T follicular helper cell (primary cell): ENCODE measurements at places on chromosomes 5 and 9.

DNA sequence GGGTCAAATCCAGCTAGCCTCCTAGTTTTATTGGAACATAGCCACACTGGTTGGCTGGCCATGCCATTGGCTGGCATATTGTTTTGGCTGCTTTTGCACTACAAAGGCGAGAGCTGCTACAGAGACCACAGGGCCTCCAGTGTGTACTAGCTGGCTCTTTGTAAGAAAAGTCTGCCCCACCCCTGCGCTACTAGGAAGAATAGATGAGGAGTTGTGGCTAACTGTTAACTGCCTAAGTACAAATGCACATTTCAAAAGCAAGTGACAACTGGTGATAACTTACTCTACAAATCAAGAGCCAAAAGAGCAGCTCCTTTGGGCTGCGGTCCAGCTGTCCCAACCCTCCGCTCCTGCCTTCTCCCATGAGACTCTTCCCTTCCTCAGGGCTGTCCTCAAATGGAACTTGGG is 63.9 kb downstream of the SERINC5 start:
- DNase-seq, result peak; percentile 35

- DNase-seq, result no peak
Measured at GRCh38 chr9:17063535-17064135, 71.2 kb upstream of the CNTLN start.

- DNase-seq, result no peak
Measured at GRCh38 chr5:177983763-177984583, 12.1 kb downstream of the PROP1 start.

GRCh38 chr5:150670948-150671310 is 9.9 kb downstream of the MYOZ3 start:
- no peak for DNase-seq

DNA sequence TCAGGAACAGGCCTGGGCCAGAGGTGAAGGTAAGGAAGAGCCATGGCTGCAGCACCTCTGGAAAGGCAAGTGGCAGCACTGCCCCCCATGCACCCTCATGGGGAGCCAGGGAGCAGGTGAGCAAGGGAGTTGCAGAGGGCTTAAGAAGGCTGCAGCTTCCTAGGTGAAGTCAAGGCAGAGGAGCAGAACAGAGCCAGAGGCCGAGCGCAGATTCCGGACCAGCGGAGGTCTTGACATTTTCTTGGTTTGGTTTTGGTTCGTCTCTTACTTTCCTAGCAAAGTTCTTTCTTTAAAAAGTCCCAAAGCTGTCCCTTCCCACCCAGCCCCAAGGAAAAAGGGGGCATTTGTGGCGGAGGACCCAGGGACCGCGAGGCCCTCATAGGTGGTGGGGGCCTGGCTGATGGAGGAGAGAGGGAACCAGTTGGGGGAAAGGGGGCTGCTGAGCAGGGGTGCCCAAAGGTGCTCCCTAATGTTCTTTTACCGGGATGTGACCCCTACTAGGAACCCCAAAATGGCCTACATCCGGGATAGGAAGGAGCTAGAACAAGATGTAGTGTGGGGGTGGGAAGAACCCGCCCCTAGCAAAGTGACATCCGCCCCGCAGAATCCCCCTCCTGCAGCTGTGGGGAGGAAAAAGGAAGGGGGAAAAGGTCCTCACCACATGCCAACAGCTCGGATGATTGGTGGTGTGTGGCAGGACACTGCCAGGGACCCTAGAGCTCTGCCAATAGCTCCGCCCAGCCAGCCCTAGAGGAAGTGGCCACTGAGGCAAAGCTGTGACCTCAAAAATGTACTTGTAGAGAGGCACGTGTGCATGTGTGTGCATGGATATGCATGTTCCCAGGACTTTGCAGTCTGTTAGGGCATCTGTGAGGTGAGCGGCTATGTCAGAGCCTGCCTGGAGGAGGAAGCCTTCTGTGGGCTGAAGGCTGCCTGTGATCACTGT is 914 bp upstream of the CD72 start:
- DNase-seq, result no peak

DNA sequence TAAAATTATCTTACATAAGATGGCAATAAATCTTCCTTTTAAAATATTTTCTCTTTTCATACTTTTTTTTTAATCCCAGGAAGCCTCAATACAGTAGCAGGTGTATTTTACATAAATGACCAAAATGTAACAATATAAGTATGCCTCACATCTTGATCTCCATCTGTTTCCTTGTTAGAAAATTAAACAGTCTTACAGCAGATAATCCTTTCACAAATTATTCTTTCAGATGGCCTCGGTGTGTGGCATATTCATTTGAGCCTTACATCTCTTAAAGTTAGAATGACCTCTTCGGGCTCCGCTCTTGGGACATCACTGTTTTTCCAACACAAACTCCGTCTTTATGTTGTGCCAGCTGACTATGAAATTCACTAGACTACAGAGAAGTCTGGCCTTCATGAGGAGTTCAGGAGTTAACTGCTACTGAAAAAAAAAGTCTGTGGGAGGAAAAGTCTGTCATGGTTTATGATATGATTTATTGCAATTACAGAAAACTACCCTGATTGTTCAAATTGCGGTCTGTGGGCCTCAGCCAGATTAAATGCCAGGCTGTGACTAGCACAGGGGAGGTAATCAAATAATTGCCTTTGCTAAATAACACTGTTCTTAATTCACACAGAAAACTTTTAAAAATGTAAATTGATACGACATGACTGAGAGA is 292.9 kb upstream of the PUM3 start:
- DNase-seq, result no peak

DNA sequence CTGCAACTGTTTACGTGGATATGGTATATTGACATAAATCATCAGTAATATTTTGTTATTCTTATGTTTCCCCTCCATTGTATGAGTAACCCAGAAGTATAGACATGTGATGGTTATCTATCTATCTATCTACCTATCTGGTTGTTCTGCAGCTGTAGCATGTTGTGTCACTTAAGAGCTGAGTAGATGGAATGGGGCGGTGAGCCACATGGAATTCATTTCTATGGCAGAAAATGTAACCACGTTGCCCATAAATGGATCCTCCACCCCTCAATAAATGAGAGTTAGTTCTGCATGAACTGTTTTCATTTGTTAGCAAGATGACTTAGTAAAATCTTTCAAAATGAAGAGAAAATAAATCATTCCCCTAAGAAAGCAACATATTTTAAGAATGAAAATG is 553.2 kb downstream of the MAT2B start:
- DNase-seq, result no peak

DNA sequence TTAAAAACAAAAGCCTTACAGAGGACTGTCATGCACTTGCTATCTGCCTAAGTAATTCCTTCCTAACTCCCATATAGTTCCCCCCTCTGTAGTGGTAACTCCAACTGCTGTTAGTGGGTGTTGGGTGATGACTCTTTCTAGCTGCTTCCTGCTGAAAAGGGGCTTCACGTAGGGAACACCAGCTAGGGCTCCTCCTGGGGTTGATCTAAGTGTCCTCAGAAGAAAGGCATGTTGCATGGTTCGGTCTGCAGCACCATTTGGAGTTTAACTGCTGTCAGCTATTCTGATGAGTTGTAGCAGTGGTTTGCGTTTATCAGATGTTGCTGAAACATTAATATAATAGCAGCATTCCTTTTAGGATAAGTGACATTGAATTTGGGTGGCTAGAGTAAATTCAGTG is 281.9 kb upstream of the TUSC1 start:
- DNase-seq, result no peak

DNA sequence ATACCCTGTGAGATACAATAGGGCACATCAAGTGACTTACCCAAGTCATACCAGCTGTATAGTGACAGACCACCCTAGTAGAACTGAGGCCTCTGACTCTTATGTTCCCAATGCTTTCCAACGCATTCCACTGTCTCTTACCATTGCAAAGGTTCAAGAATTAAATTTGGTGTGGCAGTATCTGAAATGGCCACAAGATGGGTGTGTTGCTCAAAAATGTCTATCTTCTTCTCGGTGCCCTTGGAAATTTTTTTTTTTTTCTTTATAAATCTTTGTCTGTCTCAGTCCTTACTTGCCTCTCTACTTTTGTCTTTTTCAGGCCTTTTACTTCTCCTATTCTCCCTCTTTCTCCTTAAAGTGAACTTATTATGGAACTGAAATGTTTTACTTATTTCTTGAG is 48.4 kb downstream of the GPR21 start:
- no peak for DNase-seq

DNA sequence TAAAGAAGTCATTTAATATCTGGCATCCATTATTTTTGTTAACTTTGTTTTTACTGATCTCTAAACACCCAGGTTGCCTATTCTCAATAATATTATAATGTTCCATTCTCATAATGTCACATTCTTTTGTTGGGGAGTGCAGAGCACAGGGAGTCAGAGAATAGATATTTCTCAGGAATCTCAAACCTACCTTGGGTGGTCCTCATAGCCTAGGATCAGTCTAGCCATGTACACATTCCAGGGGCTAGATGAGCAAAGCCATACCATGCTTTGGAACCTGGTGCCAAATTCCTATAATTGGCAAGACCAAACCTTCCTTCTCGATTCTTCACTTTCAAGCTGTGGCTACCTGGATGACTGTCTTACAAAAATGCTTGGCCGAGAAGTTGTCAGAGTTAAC is 1124.7 kb upstream of the WWC1 start:
- DNase-seq, result no peak

DNA sequence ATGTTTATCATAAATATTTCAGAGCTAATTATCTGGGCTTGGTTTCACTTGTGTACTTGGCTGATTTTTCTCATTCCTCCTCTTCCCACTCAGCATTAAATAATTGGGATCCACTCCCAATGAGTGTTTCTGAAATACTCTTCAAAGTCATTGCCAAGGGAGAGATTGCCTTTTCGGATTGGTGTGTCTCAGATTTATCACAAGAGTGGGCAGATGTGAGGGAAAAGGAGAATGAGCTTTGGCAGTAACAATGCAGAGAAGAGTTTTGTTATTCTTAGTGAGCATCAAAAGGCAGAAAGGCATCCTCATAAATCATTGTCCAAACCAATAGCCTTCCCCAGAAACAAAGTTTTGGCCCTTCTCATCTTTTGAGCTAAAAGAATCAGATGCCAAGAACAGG is 79.2 kb downstream of the SEMA5A start:
- DNase-seq, result no peak

GRCh38 chr5:157029457-157029856 is 29.5 kb downstream of the HAVCR1 start:
- DNase-seq, result no peak

DNA sequence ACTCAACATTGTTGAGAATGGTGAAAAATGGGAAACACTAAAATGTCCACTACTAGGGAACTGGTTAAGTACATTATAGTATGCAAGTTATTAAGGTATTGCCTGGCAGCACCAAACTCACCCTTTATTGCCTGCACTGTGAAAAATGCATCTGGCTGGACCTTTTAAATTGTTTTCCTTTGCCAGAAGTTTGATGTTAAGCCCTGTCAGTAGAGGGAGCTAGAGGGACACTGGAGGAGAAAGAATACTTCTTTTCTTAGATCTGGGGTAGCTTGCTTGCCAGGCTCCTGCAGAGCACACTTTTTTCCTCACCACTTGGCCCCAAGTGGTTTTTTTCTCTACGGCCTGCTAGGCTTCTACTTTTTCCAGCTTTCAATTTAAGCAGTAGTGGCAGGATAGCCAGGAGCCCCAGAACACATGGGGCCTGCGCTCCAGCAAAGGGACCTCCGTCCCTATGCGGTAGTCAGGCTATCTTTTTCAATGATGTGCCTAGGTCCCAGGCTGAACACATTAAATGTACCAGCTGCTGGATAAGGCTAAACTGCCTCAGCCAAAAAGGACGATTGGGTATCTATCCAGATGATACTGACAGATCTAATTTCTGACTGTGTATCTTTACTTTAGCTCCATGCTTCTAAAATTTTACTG is 8.0 kb upstream of the HABP4 start:
- no peak for DNase-seq

- DNase-seq, result no peak
Measured at GRCh38 chr9:134373269-134373668, 47.0 kb downstream of the RXRA start.

DNA sequence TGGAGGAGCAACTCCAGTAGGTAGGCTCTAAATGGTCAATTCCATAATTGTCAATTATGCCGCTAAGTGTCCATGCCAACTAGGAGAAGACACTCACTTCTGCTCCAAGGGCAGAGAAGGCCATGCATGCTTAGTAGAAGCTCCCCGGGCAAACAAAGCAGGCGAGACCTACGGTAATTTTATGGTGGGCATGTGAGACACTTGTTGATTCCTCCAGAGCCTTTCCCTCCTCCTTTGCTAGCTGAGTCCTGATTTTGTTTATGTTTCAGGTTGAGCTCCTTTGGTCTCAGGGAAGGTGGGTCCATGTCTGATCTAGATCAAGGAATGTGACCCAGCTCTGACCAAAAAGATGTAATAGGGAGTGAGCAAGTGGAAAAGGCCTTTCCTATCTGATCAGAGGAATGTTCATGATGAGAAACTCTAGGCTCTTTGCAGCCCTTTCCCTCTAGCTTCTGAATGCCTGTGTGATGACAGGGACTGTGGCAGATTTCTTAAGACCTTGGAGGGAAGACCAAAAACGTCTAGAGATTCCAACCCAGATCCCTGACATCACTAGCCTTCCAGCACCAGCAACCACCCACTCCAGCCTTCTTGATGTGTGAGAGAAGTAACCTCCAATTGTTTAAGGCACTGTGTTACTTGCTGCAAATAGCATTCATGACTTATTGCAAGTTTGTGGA is 7.7 kb upstream of the CPEB4 start:
- no peak for DNase-seq

- DNase-seq, result no peak
Measured at GRCh38 chr9:35342221-35342958, 147.5 kb upstream of the RUSC2 start.

DNA sequence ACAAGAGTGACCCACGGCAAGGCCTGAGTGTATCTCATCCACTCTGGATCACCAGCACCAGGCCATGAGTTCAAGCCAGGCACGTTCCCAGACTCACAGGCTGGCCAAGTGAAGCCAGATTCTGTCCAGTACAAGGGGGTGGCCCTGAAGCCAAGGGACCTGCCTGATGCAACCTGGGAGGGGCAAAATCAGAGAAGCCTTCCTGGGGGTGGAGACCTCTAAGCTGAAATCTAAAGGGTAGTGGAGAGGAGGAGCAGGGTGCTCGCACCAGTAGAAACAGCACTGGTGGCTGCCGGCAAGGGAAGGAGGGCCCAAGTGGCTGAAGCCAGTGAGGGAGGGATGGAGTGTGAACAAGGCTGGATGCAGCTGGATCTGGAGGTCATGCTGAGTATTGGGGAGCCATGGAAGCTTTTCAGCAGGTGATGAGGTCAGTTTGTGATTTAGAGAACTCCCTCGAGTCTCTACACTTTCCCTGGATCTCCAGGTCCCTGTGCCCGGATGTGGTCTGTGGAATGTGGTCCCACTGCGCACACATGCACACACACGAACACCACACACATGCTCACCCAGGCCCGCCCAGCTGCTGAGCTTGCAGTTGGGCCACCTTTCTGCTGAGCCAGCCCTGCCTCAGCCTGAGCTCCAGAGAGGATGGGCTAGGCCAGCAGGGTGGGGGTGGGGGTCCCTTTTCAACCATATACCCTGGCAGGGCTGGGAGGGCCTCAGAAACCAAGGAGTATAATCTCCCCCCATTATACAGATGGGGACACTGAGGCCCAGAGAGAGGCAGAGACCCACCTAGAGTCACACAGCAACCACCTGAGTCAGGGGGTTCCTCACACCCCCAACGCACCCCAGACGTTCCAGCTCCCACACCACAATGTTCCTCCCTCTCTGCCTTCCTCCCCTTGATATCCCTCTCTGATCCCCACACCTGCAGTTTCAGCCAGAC is 1.6 kb downstream of the PIP5KL1 start:
- no peak for DNase-seq
